Nasal cavity respiratory epithelium epithelial cell of viscerocranial mucosa (primary cell): ENCODE measurements at places on chromosomes 6 and 20. TPM values are rescaled to one million over a fixed set of nuclear protein-coding genes. Genes with fewer than 3 reads are reported as not detected.

The GCM1 gene
- total RNA-seq, result under 0.01 TPM in 1 of 2 replicates, not detected in the other

The USP49 gene
- 2.1 and 3.6 TPM in 2 replicates for total RNA-seq

The PI16 gene
- total RNA-seq, result not detected in 2 replicates

The SLCO4A1 gene
- 0.57 and 4.8 TPM in 2 replicates for total RNA-seq

The DLK2 gene
- total RNA-seq, result 2.8 and 4.8 TPM in 2 replicates

The BLOC1S5 gene
- 13.8 and 14.0 TPM in 2 replicates for total RNA-seq

The NKAIN2 gene
- under 0.01 and 0.07 TPM in 2 replicates for total RNA-seq

The RWDD2A gene
- 1.1 and 4.1 TPM in 2 replicates for total RNA-seq

The CPNE1 gene
- 99.6 and 127 TPM in 2 replicates for total RNA-seq

The TGM2 gene
- total RNA-seq, result 0.68 and 24.8 TPM in 2 replicates

The CNKSR3 gene
- 2.1 and 6.5 TPM in 2 replicates for total RNA-seq

The EDN3 gene
- total RNA-seq, result not detected in 2 replicates

The FAM8A1 gene
- total RNA-seq, result 11.3 and 14.9 TPM in 2 replicates

The EYA4 gene
- total RNA-seq, result 2.4 and 23.8 TPM in 2 replicates

The SLC35B2 gene
- 51.9 and 56.0 TPM in 2 replicates for total RNA-seq

The RAET1L gene
- total RNA-seq, result 5.1 and 9.3 TPM in 2 replicates

The HSPA12B gene
- total RNA-seq, result not detected in 2 replicates

The UNC5CL gene
- total RNA-seq, result 0.14 and 0.34 TPM in 2 replicates

The LHFPL5 gene
- total RNA-seq, result 0.07 TPM in 1 of 2 replicates, not detected in the other

The GRM4 gene
- total RNA-seq, result 1.1 TPM in 1 of 2 replicates, not detected in the other

The SYCP2 gene
- under 0.01 and 0.43 TPM in 2 replicates for total RNA-seq

The PRDM13 gene
- not detected in 2 replicates for total RNA-seq

The RBBP8NL gene
- under 0.01 and 1.1 TPM in 2 replicates for total RNA-seq

The FAM209B gene
- total RNA-seq, result under 0.01 TPM in 1 of 2 replicates, not detected in the other

The OR11A1 gene
- not detected in 2 replicates for total RNA-seq

The SCRT2 gene
- total RNA-seq, result not detected in 2 replicates

The OVOL2 gene
- 11.0 and 17.4 TPM in 2 replicates for total RNA-seq

The CYP24A1 gene
- total RNA-seq, result 4.4 and 5.6 TPM in 2 replicates

The BICRAL gene
- total RNA-seq, result 4.8 and 7.5 TPM in 2 replicates

The PCED1A gene
- total RNA-seq, result 15.0 and 16.9 TPM in 2 replicates

The BNIP5 gene
- total RNA-seq, result not detected in 2 replicates

The SIRPD gene
- not detected in 2 replicates for total RNA-seq

The HLA-DPA1 gene
- total RNA-seq, result 0.14 TPM in 1 of 2 replicates, not detected in the other

The ID4 gene
- total RNA-seq, result 1.6 and 13.3 TPM in 2 replicates

The HCK gene
- not detected in 2 replicates for total RNA-seq

The FAM184A gene
- total RNA-seq, result 0.07 and 0.34 TPM in 2 replicates

The PGC gene
- not detected in 2 replicates for total RNA-seq

The LY6G5C gene
- total RNA-seq, result 0.07 TPM in 1 of 2 replicates, not detected in the other

The RRBP1 gene
- total RNA-seq, result 78.3 and 185 TPM in 2 replicates

The C4B gene
- 2.1 TPM in 2 replicates for total RNA-seq

The ADGB gene
- not detected in 2 replicates for total RNA-seq

The CDSN gene
- under 0.01 and 10.9 TPM in 2 replicates for total RNA-seq

The OR2H1 gene
- not detected in 2 replicates for total RNA-seq

The TOX2 gene
- total RNA-seq, result under 0.01 and 0.28 TPM in 2 replicates

The RANBP9 gene
- 43.7 and 78.4 TPM in 2 replicates for total RNA-seq
